Stimulated activated CD4-positive, alpha-beta T cell treated with anti-CD3 and anti-CD28 coated beads, TNF-alpha, amount 100 ng/mL, for 48 hours (primary cell): ENCODE measurements at places on chromosomes 4 and X.

GRCh38 chr4:88101165-88101564, 57.3 kb downstream of the ABCG2 start:
- no peak for DNase-seq

- DNase-seq = no peak
Measured at GRCh38 chr4:27692158-27692557, 831.5 kb downstream of the STIM2 start.

DNA sequence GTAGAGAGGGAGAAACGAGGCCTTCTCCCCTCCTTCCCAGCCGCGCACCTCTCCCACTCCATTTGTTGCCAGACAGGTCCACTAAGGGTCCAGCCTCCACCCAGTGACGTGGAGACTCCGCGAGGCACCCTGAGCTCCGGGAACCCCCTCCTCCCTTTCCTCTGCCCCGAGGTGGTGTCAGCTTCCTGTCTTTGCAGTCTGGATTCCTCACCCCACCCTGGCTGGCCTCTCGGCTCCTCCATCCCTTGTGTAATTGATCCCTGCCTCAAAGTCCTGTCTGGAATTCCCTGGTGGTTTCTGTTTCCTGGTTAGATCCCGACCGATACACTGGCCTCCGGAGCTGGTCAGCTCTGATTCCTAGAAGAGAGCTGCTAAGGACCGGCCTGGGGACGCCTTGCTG, 105.9 kb upstream of the SCOC start:
- DNase-seq = no peak

GRCh38 chrX:136584545-136584944, 52.5 kb downstream of the VGLL1 start:
- no peak for DNase-seq

DNA sequence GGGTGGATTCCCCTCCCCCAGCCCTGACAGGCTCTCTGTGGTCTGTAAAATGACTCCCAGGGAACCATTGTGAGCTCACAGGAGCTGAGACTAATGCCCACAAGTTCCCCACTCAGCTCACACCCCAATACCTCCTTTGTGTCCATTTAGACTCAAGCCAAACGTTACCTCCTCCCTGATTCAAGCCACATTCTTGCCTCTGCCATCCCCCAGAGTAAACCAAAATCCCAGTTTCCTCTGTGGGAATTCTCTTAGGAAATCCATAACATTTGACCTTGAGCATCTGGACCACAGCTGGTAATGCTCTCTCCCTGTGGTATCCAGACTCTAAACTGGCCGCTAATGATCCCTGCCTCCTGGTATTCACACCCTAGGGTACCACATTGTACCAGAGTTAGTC, 26.3 kb upstream of the KDM5C start:
- no peak for DNase-seq

DNA sequence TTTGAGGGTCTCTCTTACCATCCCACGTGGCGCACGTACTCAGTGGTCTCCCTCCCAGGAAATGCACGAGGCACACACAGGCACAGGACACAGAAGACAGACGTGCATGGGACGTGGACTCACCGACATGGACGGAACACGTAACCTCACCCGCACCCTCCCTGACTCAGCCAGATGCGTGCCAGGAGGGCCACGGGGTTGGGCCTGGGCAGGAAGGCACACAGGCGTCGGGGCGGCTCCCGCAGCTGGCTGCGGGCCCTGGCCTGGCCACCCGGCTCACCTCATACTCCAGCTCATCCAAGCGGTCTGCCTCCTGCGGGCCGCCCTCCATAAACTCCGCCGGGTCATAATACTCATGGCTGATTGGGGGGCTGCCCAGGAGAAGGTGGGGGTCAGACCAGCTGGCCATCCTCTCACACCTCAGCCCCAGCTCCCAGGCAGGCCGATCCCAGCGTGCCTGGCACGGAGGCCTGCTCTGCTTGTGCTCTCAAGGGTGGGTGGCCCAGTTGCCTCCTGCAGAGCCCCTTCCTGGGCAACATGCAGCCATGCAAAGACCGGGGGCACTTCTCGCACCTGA, 12.6 kb downstream of the SSR4 start:
- DNase-seq = no peak

DNA sequence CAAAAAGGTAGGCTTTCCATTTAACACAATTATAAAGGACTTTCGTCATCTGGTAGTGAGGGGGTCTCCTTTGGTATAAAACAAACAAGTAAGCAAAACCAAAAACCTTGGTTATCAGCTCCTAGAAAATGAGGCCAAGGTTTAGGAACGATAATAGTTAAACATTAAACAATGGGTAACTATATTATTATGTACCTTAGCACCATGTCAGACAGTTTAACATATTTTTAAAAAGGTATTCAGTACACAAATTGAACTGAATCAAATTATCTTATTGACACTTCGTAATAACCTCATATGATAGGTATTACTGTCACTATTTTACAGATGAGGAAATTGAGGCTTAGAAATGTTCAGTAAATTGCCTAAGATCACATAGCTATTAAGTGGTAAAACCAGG, 32.1 kb upstream of the RAB9B start:
- no peak for DNase-seq

- no peak for DNase-seq
Measured at GRCh38 chr4:5527211-5527610, 181.1 kb downstream of the EVC2 start.

GRCh38 chr4:1751919-1752283, 30.6 kb downstream of the TACC3 start:
- no peak for DNase-seq

DNA sequence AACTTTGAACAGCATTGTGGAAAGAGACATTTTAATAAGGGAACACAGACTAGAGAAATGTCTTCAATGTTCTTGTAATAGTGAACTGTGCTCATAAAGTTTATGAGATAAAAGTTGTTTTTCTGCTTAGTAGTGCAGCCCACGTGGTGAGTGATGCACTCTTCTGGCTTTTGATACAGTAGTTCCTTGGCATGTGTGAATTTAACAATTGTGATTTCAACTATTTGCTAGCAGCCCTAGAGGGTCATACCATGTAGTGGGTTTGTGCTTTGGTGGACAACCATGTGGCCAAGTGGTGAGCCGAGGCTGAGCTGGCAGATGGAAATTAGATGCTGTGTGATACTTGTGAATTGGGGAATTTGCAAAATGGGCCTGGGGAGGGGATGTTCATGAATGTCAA, 116.2 kb upstream of the SLC4A4 start:
- DNase-seq = no peak
